Amniotic stem cell (primary cell): ENCODE measurements at places on chromosomes 3 and 15.

DNA sequence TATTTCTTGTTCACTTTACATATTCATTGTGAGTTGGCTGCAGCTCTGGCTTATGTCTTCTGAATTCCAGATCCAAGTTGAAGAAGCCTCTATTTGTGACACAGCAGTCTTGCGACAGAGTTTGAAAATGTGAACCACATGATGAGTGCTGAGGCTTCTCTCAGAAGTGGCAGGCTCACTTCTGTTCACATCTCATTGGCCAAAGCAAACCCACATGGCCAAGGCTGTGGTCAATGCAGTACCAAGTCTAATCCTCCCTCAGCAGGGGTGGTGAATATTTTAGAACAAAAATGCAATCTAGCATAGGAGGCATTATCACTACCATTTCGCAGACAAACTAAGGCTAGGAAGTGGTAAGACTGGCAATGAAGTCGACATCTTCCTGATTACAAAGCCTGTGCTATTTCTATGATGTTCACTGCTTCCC is 45.2 kb downstream of the CDCP1 start:
- DNase-seq = no peak

DNA sequence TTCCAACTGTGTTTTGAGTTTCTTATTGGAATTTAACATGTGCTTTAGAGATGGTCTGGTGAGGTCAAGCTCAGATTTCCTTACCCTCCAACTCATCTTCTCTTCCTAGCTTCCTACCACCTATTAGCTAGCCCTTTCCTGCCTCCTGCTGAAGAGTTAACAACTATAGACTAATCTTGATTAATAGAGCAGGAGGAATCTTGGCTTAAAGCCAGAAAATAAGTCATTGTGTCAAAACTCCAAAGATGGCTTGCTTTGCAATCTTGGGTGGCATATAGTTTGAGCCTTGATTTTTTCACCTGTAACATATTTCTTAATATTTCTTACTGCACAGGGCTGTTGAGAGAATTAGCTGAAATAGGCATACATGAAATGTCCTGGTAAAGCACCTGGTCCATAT is 27.3 kb downstream of the BCL2L10 start:
- DNase-seq = no peak

DNA sequence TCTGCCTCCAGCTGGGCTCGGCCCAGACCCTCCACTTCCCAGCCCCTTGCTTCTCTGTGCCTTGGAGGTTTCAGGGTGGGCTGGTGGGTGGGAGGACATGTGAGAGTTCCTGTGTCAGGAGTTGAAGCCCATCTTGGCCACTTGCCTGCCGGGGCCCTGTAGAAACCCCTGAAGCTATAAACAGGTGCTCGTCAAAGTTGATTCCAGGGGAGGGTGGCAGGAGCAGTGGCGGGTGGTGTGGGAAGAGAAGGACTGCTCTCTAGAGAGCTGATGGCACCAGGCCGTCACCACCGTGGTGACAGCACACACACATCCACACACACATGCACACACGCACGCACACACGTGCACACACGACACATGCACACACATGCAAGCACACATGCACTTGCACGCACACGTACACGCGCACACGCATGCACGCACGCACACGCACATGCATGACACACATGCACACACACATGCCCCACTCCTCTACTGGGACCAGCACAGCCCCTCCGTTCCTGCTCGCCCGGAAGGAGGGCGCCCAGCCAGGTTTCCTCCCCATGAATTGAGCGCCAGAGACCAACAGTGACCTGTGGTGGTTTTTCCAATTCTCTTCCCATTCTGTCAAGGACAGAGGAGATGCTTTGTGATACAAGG is 56.3 kb upstream of the CGNL1 start:
- no peak for DNase-seq

GRCh38 chr3:146739203-146739671 is 134.1 kb upstream of the PLSCR5 start:
- no peak for DNase-seq

DNA sequence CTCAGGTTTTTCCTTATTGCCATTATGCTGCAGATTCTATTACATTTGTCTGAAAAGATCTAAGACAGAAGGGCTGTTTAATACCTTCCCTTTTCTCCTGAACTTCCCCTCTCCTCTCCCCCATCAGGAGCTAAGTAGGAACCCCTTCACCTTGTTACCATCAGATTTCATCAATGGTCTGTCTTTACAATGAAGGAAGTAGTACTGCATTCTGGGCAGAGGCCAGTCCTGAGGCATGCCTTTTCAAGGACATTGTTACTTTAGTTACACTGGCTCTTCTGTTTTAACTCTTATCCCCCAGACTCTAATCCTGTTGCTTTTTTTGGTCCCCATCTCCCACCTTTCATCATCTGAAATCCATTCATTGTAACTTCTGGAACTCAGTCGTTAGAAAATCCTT is 8.1 kb downstream of the CTNNB1 start:
- no peak for DNase-seq

DNA sequence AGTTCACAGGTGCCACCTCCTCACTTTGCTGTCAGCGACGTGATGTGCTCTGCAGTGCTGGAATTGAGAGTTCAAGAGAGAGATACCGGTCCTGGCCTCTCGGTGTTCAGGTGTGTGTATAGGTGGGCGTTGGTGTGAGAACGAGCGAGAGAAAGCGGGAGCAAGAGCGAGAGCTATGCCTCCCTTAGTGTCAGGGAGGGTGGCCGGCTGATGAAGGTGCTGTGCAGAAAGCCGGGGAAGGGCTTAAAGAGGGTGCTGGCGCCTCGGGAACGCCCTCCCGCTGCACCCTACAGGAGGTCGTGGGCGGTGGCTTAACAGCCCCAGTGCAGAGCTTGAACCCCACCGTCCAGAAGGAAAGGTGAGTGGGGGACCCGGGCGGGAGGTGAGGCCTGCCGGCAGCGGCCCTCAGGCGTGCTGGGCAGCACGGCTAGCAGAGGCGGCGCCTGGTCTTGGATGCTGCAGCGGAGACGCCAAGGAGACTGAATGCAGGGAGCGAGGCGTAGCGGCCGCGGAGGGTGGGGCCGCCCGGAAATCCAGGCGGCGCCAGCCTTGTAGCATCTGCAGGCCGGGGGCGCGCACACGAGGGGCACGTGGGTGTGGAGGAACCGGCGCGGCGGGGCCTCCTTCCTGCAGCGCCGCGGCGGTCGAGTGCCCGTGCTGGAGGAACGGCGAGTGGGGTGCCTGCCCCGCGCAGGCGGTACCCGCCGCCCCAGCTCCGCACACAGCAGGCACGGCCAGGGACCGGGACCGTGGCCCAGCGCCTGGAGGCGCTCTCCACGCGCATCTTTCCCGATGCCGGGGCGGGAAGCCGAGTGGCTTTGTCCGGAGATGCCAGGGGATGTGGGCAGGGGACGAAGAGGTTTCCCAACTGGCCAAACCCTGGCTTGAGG is 246.8 kb upstream of the TOPAZ1 start:
- no peak for DNase-seq

DNA sequence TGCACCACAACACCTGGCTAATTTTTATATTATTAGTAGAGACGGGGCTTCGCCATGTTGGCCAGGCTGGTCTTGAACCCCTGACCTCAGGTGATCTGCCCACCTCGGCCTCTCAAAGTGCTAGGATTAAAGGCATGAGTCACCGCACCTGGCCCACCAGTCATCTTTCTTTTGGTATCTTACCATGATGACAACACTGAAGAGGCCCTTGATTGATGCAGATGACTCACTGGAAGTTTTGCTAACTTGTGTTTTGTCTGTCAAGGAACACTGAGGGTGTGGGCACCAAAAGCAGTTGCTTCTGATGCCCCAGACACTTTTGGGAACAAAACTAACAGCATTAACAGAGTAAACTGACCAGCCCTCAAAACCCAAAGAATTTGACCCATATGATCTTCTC is 88.3 kb downstream of the MYO5A start:
- no peak for DNase-seq

DNA sequence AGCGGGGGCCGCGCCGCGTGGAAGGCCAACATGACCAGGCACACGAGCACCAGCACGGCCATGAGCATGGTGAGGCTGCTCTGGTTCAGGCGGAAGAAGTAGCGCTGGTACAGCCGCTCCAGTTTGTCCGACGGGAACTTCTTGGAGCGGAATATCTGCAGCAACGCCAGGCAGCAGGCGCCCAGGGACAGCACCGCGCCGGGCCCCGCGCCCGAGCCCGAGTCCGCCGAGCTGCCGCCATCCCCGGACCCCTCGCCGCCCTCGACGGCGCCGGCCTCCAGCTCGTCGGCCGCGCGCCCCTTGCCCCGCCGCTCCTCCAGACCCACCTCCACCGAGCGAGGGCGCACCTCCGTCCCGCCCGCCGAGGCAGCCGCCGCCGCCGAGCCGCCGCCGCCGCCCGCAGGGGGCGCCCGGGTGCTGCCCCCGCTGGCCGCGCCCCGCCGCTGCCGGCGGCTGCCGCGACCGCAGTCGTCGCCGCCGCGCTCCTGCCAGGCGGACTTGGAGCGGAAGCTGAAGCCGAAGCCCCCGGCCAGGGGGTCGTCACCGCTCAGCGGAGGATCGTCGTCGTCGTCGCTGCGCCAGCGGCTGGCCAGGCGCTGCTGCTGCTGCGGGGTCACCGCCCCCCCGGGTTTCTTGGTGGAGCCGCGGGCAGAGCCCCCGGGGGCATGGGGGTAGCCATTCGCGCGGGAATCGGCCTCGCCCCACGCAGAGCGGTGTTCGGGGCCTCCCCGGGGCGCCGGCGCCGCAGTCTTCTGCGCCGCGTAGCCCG is 957 bp downstream of the ADCY5 start:
- no peak for DNase-seq

DNA sequence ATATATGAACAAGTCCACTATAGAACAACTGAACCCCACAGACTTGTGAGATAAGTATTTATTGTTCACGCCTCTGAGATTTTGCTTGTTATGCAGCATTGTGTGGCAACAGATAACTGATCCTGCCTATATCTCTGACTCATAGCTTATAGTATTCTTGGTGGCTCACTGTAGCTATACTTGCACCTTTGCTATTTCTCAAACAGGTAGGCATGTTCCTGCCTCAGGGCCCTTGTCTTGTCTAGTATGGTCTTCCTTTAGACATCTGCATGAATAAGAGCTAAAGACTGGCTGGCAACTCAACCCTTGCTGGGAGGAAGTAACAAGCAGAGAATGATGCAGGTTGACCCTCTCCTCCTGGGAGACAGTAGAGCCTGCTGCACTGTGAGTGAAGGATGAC is 256.1 kb downstream of the CHST2 start:
- DNase-seq = no peak

- DNase-seq = no peak
Measured at GRCh38 chr15:67092752-67093503, 27.5 kb downstream of the SMAD3 start.

- no peak for DNase-seq
Measured at GRCh38 chr3:110736332-110736731, 335.3 kb upstream of the NECTIN3 start.

- DNase-seq = no peak
Measured at GRCh38 chr3:106842151-106842550, 535.1 kb upstream of the CCDC54 start.

- no peak for DNase-seq
Measured at GRCh38 chr3:72013084-72013483, 228.1 kb upstream of the PROK2 start.
